ENCODE measurements at places on chromosomes 4 and X. TPM values are rescaled to one million over a fixed set of nuclear protein-coding genes. Genes with fewer than 3 reads are reported as not detected.

The FAAH2 gene
- 0.74 TPM for polyA plus RNA-seq

DNA sequence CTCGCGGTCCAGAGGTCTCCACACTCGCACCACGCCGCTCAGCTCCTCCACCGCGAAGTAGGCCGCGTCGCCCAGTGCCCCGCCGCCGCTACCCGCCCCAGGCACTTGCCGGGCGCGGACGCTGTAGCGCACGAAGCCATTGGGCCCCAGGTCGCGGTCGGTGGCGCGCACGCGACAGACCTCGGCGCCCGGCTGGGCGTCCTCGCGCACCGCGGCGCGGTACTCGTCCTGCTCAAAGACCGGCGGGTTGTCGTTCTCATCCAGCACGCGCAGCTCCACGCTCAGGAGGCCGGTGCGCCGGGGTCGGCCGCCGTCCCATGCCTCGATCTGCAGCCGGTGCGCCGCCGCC lies 1.4 kb downstream of the DCHS2 start:
- no peak for DNase-seq

DNA sequence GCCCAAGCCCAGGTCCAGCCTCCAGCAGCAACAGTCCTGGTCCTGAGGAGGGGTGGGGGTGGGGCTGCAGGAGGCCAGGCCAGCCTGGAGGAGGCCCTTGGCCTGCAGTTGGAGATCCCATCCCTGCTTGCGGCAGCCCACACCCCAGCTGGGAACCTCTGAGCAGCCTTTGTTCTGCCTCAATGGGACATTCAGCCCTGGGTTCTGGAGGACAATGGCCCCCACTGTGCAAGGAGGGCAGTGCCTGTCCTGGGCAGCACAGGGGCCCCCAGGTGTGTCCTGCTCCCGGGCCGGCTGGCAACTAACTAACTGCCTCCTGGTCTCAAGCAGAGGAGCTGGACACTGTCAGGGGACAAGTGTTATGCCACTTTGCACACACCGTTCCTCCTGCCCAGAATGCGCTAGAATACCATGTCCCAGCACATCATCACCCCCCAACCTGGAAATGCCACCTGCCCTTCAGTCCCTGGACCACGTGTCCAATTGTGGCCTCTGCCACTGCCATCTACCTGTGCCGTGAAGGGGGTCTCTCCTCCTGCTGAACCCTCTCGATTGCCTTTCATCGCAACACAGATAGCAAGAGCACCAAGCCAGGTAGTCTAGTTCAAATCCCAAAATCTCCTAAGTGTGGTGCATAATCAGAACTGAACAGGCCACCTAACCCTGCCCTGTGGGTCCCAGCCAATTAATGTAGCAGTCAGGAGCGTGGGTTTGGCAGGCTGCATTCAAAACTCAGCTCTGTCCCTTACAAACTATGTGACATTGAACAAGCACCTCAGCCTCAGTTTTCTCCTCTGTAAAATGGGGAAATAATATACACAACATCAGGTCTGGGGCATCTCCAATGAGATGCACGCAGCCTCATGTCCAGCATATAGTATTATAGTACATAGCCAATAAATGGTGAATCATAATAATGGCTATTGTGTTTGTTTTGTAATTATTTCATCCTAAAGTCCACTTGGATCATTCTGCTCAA lies 8.8 kb downstream of the PPP2R2C start:
- no peak for DNase-seq

DNA sequence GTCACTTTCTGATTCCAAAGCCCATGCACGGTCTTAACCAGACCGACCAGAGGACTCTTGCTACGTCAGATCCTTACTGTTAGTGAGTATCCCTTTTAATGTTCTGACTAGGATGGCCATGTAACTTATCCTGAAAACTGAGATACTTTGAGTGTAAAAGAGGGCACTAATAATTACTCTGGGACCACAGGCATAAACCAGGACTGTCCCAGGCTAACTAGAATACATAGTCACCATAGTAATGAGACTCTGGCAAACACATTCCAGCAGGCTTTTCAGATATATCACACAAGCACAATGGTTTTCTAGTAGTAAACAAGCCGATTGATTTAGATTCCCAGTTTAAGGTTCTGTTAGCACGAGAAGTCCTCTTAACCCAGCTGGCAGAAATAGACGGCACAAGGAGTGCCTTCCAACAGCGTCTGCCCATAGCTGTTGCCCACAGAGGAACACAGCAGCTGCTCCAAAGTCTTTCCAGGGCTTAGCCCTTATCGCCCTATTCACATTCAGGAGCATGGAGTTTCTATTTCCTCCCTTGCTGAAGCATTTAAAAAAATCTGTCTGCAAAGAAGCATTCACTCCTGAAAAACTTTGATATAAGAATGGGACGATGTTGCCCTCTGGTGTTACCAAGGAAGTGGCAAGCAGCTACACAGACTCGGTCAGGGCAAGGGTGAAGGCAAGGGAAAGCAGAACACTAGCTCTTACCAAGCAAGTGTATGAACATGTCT lies 92.4 kb downstream of the CXCL13 start:
- peak; percentile 31 for DNase-seq

DNA sequence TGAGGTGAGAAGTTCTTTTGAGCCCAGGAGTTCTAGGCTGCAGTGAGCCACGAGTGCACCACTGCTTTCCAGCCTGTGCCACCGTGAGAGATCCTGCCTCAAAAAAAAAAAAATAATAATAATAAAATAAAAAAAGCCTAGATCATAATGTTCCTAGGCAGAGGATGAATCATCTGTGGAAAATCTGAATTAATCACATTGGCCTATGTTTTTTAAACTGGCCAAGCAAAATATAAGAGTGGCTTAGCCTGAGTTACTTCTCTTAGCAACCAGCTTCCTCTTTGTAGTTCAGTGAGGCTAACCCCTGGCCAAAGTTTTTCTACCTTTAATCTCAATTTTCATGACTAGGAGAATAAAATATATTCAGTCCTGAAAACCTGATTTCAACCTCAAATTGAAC lies 614.6 kb downstream of the PPP4R3C start:
- no peak for DNase-seq

The ASB9 gene
- 3.5 TPM for polyA plus RNA-seq

DNA sequence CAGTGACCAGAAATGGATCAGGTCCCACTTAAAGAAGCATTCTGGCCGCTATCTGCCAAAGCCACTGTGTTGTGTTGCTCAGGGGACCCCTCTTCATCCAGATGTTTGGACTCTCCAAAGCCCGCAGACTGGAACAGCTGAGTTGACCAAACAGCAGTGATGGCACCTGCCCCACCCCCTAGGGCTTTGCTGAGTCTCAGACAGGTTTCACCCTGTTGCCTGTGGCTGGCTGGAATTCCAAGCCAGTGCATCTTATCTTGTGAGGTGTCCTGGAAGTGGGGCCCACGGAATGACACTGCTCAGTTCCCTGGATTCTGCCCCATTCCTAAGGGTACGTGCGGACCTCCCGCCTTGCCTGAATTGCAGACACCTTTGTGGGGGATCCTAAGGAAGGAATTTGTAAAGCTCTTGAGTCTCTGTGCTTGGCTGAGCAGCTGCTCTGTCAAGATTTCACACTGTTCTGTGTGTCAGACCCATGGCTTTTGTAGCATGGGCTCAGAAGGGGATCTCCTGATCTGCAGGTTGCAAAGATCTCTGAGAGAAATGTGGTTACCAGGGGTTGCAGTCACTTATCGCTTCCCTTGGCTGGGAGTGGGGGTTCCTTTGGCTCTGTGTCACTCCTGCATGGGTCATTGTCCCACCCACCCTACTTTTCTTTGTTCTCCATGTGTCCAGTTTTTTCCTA lies 1707.9 kb upstream of the PCDH10 start:
- DNase-seq: no peak

The MAGIX gene
- 2.7 TPM for polyA plus RNA-seq

The STPG2 gene
- not detected for polyA plus RNA-seq

The FAM149A gene
- polyA plus RNA-seq: 6.6 TPM

DNA sequence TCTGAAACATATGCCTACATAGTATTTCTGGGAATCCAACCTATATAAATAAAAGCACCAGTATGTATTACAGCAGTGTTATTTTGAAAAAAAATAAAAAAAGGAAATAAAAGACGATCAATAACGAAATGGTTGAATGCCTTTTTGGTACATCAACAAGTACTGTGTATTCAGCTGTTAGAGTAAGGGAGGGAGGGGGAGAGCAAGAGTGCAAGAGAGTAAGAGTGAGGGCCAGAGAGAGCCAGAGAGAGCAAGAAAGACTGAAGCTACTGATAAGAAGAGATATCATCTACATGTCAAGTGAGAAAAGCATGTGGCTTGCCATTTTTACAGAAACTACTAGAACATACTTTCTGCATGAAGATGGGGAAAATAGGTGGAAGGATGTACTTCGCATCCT lies 1.8 kb downstream of the SPIN4 start:
- DNase-seq: no peak

The TSPAN6 gene
- polyA plus RNA-seq: 24.8 TPM
